Stimulated activated CD4-positive, alpha-beta T cell treated with anti-CD3 and anti-CD28 coated beads, Interleukin-1b, Interleukin-23, amount 100 ng/mL, for 1 hour (primary cell): ENCODE measurements at places on chromosomes 2 and 18.

- DNase-seq, result no peak
Observed at GRCh38 chr2:101766871-101767739, 69.6 kb downstream of the MAP4K4 start.

GRCh38 chr2:165575044-165575615, 105.6 kb downstream of the CSRNP3 start:
- no peak for DNase-seq

DNA sequence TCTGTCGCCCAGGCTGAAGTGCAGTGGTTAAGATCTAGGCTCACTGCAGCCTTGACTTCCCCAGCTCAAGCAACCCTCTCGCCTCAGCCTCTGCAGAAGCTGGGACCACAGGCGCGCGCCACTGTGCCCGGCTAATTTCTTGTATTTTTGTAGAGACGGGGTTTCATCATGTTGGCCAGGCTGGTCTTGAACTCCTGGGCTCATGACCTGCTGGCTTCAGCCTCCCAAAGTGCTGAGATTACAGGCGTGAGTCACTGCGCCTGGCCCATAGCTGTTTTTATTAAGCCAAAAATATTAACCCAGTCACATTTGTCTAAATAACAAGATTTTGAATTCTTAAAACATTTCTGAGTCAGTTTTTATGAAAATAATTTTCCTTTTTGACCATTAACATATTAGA, 6.3 kb upstream of the SFT2D3 start:
- DNase-seq, result no peak

GRCh38 chr2:128805918-128806317, 487.2 kb upstream of the HS6ST1 start:
- DNase-seq, result no peak

DNA sequence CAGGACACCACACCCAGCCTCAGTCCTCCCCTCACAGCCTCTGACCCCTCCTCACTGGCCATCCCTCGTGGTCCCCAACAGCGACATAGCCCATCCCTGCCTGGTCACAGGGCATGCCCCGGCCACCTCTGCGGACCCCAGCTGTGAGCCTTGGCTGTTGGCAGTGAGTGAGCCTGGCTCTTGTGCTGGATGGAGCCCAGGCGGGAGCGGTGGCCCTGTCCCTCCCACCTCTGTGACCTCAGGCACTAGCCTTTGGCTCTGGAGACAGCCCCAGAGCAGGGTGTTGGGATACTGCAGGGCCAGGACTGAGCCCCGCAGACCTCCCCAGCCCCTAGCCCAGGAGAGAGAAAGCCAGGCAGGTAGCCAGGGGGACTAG, 7.9 kb downstream of the DES start:
- no peak for DNase-seq

DNA sequence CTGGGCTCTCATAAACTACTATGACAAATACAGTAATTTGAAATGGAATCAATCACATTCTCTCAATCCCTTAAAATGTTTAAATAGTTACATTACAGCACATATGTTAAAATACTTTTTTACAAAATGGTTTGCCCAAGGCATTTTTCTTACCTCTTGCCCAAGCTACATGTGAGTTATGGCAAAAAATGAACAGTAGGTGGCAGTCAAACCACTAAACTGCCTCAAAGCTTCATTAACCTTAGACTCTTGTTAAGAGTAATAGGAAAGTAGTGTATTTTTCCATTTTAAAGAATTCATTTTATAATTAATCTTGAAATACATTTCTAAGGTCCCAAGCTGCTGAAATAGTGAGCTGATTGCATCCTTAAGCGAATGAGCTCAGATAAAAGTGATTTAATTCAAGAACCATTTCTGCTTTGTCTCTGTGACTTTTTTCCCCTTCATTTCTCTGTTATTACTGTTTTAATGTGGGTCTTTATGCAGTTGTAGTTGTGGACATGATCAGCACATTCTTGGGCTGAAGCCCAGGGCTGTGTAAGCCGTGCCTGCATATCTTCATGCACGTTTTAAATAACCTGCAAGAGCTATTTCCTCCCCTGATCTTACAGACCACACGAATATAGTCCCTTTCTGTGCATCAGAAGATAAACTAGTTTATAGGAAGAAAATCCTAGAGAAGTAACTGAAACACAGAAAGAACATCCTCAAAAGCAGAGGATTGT, 311.8 kb downstream of the LNPK start:
- no peak for DNase-seq

GRCh38 chr18:9612215-9612830, 2.0 kb downstream of the PPP4R1 start:
- no peak for DNase-seq

DNA sequence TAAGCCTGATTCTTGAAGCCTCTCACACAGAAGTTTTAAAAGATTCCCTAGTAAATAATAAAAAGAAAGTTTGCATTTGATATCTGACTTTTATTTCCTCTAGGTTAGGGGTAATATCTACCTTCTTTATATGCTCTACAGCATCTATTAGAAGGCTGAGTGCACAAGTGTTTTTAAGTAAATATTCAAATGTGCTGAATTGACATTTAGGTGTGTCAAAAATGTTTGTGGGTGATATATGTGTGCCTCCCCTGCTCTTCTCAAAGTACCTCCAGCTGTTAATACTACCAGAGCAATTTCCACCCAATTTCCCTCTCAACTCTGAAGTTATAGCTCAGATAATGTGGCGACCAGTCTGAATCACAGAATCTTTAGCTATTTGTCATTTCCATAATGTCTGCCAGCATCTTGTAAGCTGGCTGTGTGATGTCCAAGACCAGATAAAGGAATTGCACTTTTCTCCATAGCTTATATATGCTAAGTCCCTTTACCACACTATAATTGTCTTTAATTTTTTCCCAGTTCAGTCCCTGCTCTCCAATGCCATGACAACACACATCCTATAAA, 24.4 kb upstream of the ERMN start:
- no peak for DNase-seq

GRCh38 chr2:33321236-33321771, 155.1 kb upstream of the RASGRP3 start:
- DNase-seq, result no peak

GRCh38 chr2:197711578-197711977, 6.4 kb downstream of the MARS2 start:
- DNase-seq, result no peak

DNA sequence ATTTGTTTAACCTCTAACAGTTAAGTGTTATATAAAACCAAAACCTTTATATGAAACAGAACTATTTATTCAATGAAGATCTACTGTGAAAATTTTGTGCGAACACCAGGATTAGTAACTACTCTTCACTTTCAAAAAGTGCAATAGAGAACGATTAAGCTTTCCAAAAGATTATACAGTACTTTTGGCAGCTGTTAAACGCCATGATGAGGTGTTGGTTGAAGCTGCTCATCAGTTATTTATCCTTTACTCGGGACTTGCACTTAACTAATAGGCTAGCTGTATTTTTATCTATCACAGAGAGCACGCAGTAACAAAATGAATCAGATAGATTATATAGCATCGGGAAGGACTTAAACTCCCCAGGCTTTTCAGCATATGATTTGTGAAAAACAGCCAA, 113.6 kb downstream of the GCA start:
- no peak for DNase-seq

DNA sequence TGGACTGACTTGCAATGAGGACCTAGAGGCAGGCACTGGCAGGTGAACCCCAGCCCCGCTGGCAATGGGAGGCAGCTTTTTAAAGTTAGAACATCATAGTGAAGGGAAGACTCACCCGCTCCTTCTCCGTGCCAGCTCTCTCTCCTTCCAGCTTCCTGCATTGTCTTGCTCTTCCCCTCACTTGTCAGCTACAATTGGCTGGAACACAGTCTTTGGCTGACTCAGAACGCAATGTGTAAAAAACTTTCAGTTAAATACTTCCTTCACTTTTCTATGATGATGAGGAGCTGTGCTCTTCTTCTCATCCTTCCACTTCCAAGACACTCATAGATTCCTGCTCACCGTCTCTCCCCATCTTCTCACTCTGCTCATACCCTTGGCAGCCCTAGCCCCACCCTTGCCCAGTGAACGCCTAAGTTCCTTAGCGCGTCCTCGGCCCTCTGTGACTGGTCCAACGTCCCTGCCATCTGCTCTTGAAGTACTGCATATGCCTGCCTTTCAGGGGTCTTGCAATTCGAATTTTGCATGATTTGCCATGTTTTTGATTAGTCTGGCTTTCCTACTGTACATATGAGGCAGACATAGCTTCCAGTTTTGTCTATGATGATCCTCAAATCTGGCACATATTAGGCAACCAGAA, 118.0 kb upstream of the TMEM200C start:
- DNase-seq, result no peak

DNA sequence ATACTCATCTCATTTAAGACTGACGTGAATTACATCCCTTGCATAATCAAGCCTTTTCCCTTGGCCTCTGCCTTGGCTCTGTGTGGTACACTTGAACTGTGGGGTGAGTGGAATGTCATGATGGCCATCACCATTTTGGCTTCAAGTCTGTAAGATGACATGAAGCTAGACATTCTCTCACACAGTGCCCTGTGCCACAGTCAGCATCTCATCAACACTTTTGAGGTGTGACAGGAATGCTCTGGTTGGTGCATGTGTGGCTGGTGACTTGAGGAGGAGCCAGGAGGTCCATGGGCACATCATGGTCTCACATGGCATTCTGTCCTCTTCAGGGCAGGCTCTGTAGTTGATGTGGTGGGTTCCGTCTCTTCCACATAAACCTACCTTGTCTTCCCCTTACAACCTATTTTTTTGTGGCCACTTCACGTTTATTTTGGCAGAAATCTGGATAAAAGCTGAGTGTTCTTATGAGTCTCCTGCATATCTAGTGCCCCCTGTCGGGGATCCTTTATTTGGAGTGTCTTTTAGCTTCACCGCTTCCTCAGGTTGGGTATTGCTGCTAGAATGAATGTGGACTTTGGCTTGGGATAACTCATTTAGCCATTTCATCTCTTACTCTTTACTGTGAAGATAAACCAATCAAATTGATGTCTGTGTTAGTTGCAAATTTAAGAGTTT, 28.1 kb downstream of the MAP4K4 start:
- no peak for DNase-seq

DNA sequence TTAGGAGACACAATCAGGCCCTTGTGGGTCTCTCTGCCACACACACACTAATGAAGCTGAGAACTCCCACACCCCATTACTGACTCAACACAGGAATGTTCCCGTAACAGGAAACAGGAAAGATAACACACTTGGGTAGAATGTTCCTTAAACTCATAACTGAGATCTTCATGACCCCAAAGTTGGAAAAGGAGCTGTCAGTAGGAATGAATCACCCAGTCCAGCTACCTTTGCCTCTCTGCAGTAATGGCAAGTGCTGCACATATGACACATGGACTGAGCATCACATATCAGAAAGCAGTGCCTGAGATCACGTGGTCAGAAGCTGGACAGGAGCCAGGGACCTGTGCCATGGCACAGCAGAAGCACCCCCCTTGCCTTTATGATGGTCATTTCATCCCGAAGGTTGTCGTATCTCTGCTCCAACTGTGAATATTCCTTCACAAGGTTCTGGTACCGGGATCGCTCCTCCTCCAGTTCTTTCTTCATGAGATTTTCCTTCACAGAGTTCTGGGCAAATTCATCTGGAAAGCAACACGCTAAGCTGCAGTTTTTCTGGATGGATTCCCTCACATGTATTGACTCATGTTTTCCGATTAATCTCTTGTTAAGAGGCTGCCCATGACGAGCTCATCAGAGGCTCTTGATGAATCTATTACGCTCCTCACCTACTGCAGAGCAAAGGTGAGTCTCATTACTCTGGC, 65.4 kb upstream of the ACAA2 start:
- DNase-seq, result no peak

GRCh38 chr2:222900354-222900753, 39.5 kb downstream of the ACSL3 start:
- DNase-seq, result no peak

- DNase-seq, result no peak
Observed at GRCh38 chr2:155372969-155373368, 674.5 kb downstream of the KCNJ3 start.

DNA sequence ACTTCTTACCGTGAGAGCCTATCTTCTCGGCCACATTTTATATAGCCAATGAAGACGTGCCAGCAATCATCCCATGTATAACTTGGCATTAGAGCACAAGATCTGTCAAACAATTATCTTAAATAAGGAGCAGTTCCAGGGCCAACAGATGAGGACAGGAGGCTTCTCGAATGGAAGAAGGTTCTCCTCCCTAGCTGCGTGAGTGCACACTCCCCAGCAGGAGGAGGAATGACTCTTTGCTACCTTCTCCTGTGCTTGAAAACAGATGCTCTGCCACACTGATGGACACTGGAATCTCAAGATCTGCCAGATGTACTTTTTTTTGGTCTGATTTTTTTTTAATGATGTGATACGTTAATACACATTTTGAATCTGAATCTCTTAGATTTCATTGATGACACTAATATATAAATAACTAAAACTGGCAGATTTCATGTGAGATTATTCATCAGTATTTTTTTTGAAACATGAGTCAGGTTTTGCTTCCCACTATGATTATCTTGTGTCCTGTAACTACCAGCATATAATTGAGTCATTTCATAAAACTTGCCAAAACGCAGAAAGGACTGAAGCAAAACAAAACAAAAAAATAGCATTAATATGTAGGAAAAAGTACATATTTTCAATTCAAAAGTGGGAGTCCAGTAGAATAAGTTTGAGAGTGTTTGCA, 626 bp upstream of the VIT start:
- no peak for DNase-seq

- DNase-seq, result no peak
Observed at GRCh38 chr18:51751901-51752300, 554.4 kb upstream of the MEX3C start.
